ENCODE measurements at places on chromosomes 2 and 18.

- no peak for DNase-seq
These were observed 784.6 kb upstream of the ZEB2 start for GRCh38 chr2:145304501-145304900.

- DNase-seq = no peak
These were observed 42.3 kb upstream of the FAM136A start for GRCh38 chr2:70344195-70344594.

GRCh38 chr18:57025540-57025939 is 121.3 kb upstream of the BOD1L2 start:
- no peak for DNase-seq

DNA sequence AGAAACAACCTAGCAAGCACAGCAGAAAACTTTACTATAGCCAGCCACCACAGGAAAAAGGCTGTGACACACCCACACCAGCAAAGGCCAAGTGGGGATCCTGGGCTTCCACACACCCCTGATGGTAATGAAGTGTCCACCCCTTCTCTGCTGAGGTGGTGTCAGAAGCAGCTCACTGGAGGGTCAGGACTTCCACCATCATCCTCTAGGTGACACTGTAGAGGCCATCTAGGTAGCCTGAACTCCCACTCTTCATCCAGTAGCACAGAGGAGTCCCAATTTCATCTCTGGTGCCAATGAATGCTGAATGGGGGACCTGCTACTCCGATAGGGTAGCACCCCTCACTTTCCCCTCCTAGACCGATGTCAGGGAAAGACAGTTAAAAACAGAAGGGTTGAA is 1544.4 kb downstream of the LRP1B start:
- no peak for DNase-seq

GRCh38 chr2:221571551-221572218 is 419 bp downstream of the EPHA4 start:
- peak; percentile 12 for DNase-seq

GRCh38 chr2:227615906-227616305 is 1.3 kb upstream of the SCYGR3 start:
- no peak for DNase-seq

DNA sequence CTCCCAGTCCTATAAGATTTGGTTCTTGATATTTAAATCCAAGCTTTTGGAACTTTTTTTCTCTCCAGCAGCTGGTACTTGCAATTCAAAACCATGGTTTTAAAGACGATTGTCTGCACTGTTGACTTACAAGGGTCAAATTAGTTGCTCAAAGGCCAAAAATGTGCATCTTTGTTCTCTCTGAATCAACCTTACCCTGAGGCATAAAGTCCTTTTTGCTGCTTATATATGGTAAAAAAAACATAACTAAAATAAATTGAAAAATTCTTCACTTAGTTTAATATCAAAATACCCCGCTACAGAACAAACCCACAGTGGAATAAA is 592.7 kb downstream of the XIRP2 start:
- DNase-seq = no peak

DNA sequence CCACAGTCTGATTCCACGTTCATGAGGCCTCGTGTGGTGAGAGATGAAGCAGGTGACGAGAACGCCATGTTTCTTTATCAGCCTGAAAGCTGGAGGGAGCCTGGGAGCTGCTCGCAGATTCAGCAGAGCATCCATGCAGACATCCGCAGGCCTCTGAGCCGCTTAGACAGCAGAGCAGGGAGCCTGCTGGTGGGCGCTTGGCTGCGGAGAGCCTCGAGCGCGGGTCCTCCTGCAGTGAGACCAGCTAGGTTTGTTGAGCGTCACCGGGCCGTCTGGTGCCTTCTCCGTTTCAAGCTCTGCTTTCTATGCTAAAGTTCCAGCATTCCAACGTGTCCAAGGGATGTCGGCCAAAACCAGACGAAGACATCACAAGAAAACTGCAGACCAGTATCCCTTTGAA is 27.6 kb downstream of the CTDP1 start:
- DNase-seq = no peak

All from astrocyte of the cerebellum (primary cell).